ENCODE measurements at places on chromosomes 2 and 18.

DNA sequence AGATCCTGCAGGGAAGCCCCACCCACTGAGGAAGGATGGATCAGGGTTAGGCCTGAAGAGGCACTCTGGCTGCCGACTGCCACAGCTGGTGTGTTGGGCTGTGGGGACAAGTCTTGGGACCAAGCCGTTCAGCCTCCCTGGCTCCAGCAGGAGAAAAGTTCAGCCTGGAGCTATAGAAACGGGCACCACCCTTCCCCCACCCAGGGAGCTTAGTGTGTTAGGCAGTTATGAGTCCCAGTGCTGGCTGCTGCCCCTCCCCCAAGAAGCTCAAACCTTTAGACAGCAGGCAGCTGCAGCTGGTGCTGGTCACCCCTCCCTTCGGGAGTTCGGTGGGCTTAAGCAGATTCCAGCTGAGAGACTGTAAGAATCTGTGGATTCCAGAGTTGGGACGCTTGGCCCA is 447.1 kb upstream of the HS6ST1 start:
- DNase-seq, result no peak

- no peak for DNase-seq
Measured at GRCh38 chr2:158967731-158968395, 577 bp upstream of the TANC1 start.

DNA sequence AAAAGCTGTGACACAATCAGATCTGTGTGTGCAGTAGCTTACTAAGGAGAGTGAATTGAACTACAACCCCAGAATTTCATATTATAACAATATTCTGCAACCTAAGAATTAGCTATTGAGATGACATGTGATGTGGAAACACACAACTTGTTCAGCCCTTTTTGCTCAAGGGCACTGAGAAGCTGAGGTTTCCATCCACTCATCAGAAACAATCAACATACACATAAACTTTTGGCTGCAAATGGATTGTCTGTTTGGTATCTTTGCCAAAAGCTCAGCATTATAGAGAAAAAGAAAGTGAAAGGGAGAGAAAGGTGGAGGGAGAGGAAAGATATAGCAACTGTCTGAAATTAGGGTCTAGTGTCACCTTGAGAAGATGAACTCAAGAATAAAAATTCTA is 117.2 kb upstream of the KLF7 start:
- no peak for DNase-seq

GRCh38 chr2:187453078-187453641 is 5.1 kb upstream of the CALCRL start:
- no peak for DNase-seq

- no peak for DNase-seq
Measured at GRCh38 chr2:42882756-42883155, 90.4 kb upstream of the HAAO start.
